ENCODE measurements at places on chromosomes 12 and 14.
A peak's percentile ranks its signal among the peaks of the same experiment; 100 is the strongest.

- DNase-seq, result no peak
- no peaks in the 10 kb centered on the region for H3K36me3 ChIP-seq
- peaks cover 56% of the 10 kb centered on the region for H3K27me3 ChIP-seq
Observed at GRCh38 chr14:41607304-41607775, 664 bp downstream of the LRFN5 start.

DNA sequence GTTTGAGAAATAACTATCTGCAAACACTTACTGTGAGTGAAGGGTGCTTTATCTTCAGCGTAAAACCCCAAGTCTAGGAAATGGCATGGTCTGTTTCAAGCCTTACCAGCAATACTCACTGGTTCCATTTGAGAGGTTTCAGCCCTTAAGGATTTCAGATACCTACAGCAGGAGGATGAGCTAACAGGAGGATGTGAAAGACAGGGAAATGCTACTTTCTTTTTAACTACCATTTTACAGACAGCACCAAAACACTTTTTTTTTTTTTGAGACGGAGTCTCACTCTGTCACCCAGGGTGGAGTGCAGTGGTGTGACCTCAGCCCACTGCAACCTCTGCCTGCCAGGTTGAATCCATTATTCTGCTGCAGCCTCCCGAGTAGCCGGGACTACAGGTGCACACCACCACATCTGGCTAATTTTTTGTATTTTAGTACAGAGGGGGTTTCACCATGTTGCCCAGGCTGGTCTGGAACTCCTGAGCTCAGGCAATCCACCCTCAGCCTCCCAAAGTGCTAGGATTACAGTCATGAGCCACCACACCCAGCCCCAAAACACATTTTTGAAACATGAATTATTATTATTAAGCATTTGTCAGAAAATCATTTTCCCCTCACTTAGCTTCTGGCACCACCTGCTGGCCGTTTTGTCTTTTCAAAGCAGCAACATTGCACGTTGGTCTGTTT is 4.6 kb downstream of the MTRFR start:
- peak; percentile 61 for DNase-seq
- H3K27ac ChIP-seq, result peak overlapping the region; percentile 79
- H3K36me3 ChIP-seq, result no peaks in the 10 kb centered on the region
- H3K4me1 ChIP-seq, result peaks cover 16% of the 10 kb centered on the region

GRCh38 chr12:62917926-62918325 is 17.0 kb downstream of the PPM1H start:
- H3K27me3 ChIP-seq, result peaks cover 31% of the 10 kb centered on the region
- no peaks in the 10 kb centered on the region for H3K36me3 ChIP-seq
- H3K4me1 ChIP-seq, result no peaks in the 10 kb centered on the region

DNA sequence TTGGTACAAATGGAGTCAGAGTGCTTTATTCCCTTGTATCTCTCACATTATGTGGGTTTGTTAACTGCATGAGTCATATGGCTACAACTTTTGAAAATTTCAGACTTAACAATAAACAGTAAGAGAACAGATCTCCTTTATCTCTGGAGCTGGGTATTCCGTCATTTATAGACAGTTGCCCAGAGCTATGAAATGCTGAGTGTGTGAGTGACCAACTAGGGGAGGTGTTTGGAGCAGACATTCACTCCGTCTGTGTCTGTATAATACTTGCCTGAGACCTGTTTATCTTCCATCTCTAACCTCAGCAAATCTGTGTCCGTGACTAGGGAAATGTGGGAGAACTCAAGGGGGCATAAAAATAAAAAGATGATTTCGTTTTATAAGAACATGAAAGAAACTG is 279.9 kb upstream of the FAR2 start:
- no peak overlapping the region for H3K27ac ChIP-seq
- no peak overlapping the region for H3K4me3 ChIP-seq
- no peak for DNase-seq

GRCh38 chr14:102140750-102141145 is 1.1 kb downstream of the WDR20 start:
- peak overlapping the region; percentile 74 for H3K4me3 ChIP-seq
- H3K36me3 ChIP-seq, result no peaks in the 10 kb centered on the region
- peak overlapping the region; percentile 85 for H3K27ac ChIP-seq

All from cardiac muscle cell (in vitro differentiated cells and primary cell).